Fibroblast of mammary gland (primary cell): ENCODE measurements at places on chromosomes 5 and 9.

DNA sequence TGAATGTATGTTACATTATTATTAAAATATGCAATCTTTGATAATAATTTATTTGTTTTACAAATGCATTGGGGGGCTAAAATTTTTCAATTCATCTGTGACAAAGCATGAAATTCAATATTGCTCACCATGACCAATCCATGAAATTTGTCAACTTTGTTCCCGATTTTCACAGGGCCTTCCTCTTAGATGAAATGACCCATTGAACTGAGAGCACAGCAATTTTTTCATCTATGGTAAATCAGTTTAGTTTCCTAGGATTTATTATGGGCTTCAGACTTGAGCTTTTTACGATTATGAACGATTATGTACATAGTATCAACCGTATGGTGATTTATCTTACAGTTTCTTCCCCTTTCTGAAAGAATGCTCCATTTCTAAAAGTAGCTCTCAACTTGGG is 157.3 kb downstream of the KIAA0825 start:
- DNase-seq = no peak

GRCh38 chr5:587403-587802 is 24.7 kb upstream of the CEP72 start:
- no peak for DNase-seq

DNA sequence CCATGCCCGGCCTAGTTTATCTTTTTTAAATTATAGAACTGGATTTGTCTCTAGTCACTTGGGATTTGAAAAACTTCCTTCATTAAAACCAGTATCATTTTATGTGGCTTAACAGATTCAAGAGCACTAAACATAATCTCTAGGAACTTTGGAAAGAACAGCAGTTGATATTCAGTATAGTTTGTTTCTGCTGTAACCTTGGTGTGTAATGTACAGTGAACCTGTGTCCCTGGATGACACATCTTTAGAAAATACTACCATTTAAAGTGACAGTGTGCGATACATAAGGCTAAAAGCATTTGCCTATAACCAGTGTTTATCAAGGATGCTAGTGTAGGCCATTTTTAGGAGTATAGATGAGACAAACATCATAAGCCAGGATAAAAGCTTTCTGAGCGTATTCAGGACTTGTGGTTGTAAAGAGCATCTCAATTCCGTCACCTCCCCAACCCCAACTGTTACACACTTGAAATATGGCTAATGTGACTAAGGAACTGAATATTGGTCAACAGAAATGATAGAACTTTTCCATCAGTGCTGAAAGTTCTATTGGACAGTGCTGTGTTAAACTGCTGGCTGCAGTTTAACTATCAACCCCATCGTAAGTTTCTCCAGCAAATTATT is 4.4 kb downstream of the SNX18 start:
- DNase-seq = no peak

DNA sequence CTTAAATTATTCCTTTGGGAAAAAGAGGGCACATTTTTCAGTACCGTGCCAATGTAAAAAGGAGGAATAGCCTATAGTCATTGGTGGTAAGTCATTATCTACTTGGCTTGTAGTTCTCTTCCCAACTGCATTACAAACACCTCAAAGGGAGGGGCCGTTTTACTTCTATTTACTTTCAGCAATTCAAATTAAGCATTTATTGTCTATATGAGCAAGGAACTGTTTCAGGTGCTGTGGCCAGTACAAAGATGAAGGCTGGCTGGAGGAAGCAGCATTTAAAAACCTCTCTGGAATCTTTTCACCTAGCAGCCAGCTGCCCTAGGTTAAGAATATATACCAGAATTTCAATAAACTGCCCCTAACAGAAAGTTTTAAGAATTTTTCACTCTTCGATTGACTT is 48.9 kb downstream of the SEMA6A start:
- DNase-seq = no peak

- DNase-seq = no peak
These were observed 103.7 kb upstream of the ITGA1 start for GRCh38 chr5:52684051-52684450.

DNA sequence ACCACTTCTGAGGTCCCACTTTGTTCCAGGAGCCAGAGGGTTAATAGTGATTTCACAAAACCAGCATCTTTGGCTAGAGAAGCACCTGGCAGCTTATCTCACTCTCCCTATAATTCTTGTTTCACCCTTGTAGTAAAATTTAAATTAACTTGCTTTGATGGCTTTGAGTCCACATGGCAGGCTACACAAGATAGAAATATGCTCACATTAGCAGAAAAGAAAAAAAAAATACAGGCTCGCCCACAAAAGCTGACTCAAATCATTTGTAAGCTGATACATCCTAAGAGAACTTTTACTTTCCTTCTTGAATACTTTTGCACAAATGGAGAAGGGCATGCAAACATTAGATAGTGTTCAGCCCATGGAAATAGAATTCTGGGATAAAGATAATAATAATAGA is 36.2 kb downstream of the TNFSF15 start:
- peak; percentile 41 for DNase-seq
